ENCODE measurements at places on chromosomes 3 and 15.

GRCh38 chr15:59689626-59690236 is 611 bp upstream of the BNIP2 start:
- DNase-seq = peak; percentile 34

GRCh38 chr3:14943042-14943441 is 4.3 kb upstream of the NR2C2 start:
- no peak for DNase-seq

- DNase-seq = no peak
These were observed 215.2 kb upstream of the ROBO2 start for GRCh38 chr3:76824658-76825240.

DNA sequence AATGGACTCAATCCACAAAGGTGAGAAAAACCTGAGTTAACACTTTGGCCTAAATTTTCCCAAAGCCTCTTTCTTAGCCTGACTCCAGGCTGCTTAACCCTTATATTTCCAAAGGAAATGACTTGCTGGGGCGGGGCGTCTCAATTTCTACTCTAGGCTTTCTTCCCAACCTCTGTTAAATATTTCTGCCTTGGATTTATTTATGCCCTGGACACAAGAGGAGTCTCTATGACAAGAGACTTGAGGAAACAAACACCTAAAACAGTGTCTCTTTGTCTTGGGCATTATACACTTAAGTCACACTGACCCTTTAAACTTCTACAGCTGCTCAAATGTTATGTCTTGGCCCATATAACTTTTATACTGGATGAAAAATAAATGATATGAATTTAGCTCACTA is 28.3 kb upstream of the AP4E1 start:
- DNase-seq = no peak

- DNase-seq = no peak
These were observed 48.7 kb downstream of the CORO2B start for GRCh38 chr15:68627476-68627875.

GRCh38 chr15:56812961-56813360 is 79.7 kb upstream of the ZNF280D start:
- no peak for DNase-seq

GRCh38 chr3:6354653-6355052 is 506.3 kb upstream of the GRM7 start:
- DNase-seq = no peak

GRCh38 chr3:119295816-119296726 is 1.9 kb downstream of the ARHGAP31 start:
- DNase-seq = no peak

GRCh38 chr3:118077332-118077731 is 957.3 kb downstream of the IGSF11 start:
- DNase-seq = no peak

- DNase-seq = no peak
These were observed 221.2 kb downstream of the SQOR start for GRCh38 chr15:45855907-45856579.

DNA sequence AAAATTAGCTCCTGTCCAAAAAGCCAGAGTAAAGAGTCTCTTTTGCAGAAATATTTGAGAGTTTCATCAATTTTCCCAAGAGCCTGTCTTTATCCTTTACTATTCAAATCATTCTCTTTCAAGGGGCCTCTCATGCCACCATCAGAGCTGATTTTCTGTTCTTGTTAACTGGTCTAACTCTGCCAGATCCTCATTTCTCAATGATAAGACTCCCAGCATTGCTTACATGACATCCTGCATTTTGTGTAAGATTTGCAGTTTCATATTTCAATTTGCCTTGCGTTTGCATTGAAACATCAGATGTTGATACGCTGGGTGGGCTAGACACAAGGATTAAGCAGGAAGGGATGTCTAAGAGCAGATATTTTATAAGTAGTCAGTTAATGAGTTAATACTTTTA is 228.7 kb downstream of the TBL1XR1 start:
- DNase-seq = no peak

DNA sequence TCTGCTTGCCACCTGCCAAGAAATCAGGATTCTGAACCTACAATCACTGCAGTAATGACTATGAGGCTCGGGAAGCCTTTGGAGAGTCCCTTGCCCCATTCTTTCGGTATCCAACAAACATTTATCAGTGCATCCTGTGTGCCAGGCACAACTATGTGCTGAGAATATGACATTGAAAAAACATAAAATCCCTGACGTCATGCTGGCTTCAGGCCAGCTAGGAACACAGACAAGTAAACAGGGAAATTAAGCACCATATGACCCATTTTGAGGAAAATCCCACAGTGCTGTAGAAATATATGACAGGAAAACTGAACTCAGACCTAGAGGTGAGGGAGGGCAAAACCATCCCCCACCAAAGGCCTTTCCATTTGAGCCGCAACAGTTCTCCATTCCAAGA is 34.1 kb upstream of the DET1 start:
- no peak for DNase-seq

GRCh38 chr3:69250014-69250413 is 127.6 kb upstream of the LMOD3 start:
- DNase-seq = no peak

GRCh38 chr15:46848704-46849103 is 868.6 kb upstream of the SEMA6D start:
- DNase-seq = no peak

GRCh38 chr3:195895078-195895860 is 13.1 kb downstream of the TNK2 start:
- DNase-seq = no peak

GRCh38 chr3:68996356-68996995 is 17.0 kb downstream of the EOGT start:
- DNase-seq = no peak

DNA sequence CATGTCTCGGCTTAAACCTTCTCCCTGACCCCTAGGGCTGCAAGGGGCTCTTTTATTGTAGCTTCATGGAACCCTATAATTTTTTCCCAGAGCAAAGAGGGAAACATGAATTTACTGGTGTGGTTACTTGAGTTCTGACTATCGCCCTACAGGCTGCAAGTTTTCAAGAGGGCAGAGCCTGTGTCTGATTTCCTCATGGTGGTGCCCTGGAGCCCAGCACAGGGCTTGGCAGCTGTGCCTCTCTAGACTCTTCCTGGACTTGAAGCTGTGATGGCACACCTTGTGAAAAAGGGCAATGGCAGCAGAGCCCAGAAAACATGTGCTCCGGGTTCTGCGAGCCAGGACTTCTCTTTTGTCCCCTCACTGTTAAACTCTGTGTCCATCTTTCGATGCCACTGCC is 34.2 kb upstream of the TF start:
- no peak for DNase-seq

DNA sequence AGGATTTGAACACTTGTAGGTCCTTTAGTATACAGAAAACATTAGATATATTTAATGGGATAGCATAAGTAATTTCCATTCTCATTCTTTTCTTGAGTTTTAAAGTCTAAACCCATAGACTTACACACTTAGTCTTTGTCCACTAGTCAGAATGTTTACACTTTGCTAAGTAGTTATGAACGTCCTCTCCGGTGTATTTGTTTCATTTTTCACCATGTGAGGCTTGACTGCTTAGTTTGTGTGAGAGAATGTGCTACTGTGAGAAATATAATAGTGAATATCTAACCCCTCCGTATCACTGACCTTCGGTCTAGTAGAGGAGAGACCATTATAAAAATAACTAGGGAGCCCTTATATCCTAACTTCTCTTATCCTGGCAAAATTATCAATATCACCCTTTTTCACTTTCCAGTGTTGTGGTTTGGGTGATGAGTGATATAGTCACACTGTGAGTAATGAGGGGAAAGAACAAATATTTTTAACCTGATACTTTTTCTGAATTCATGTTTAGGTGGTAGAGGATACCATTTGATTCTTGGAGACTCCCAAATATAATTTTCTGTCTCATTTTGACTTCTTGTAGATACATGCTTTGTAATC is 122.4 kb downstream of the UBE2E2 start:
- DNase-seq = no peak

DNA sequence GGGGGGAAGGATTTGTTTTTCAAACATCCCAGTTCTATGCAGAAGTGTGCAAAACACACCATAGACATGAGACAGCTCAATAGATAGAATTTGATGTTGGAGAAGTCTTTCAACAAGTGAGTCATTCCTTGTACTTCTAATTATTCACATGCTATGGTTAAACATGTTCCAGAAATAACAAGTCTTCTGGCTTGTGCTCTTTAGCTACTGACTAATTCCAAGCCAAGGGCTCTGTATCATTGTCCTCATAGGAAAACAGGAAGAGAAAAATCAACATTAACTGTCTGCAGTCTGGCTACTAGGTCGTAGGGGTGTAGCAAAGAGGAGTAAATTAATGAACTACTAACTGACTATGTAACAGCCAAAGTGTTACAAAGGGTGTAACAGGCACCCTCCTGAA is 25.8 kb downstream of the LDHAL6B start:
- DNase-seq = no peak

- peak; percentile 30 for DNase-seq
These were observed at the start of gene CPEB1 for GRCh38 chr15:82647045-82647834. TSS of gene CPEB1 (minus strand) at chr15:82647363. CDS start at chr15:82628459, 18,904 bp downstream.

GRCh38 chr3:49600781-49601180 is 46.5 kb downstream of the BSN start:
- DNase-seq = no peak

All from activated CD8-positive, alpha-beta memory T cell treated with anti-CD3 and anti-CD28 coated beads for 4 hours (primary cell).